ENCODE measurements at places on chromosomes 2 and 18. TPM values are rescaled to one million over a fixed set of nuclear protein-coding genes. Genes with fewer than 3 reads are reported as not detected.

MC5R gene
- total RNA-seq = not detected

TRAF3IP1 gene
- 8.8 TPM for total RNA-seq

REG1B gene
- not detected for total RNA-seq

LHCGR gene
- total RNA-seq = not detected

EGR4 gene
- total RNA-seq = not detected

SLC9A4 gene
- total RNA-seq = not detected

RAD51AP2 gene
- total RNA-seq = not detected

HOXD9 gene
- total RNA-seq = 7.6 TPM

Data from glomerular endothelial cell (primary cell).